ENCODE measurements at places on chromosomes 3 and 15. TPM values are rescaled to one million over a fixed set of nuclear protein-coding genes. Genes with fewer than 3 reads are reported as not detected.
A peak's percentile ranks its signal among the peaks of the same experiment; 100 is the strongest.

GRCh38 chr15:27722102-27722501, 377.0 kb downstream of the OCA2 start:
- H3K27ac ChIP-seq: no peak overlapping the region
- DNase-seq: no peak
- H3K27me3 ChIP-seq: no peaks in the 10 kb centered on the region

DNA sequence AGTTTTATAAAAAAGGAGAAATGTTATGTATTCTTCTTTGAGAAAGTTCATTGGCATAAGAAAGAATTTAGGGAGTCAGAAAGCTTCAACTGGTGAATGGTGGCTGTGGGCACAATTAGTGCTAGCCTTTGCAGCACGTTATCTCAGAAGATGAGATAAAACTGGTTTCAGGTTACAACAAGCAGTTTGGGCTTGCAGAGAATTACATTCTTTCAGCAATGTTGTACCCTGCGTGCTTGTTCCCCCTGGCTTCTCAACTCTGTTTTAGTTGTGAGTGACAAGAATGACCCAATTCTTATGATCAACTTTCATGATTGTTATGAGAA, 31.6 kb upstream of the ACP3 start:
- peaks cover 11% of the 10 kb centered on the region for H3K4me1 ChIP-seq
- H3K36me3 ChIP-seq: no peaks in the 10 kb centered on the region
- H3K27me3 ChIP-seq: no peaks in the 10 kb centered on the region
- no peak overlapping the region for H3K27ac ChIP-seq

The AHSG gene
- total RNA-seq: not detected

- no peaks in the 10 kb centered on the region for H3K36me3 ChIP-seq
- H3K27ac ChIP-seq: no peak overlapping the region
- DNase-seq: no peak
- no peaks in the 10 kb centered on the region for H3K27me3 ChIP-seq
- H3K4me1 ChIP-seq: no peaks in the 10 kb centered on the region
Observed at GRCh38 chr3:100506355-100506754, 13.9 kb downstream of the TMEM45A start.

The VPS33B gene
- 15.2 TPM for total RNA-seq

- no peaks in the 10 kb centered on the region for H3K36me3 ChIP-seq
- no peaks in the 10 kb centered on the region for H3K27me3 ChIP-seq
Observed at GRCh38 chr3:114745322-114746240, 401.5 kb downstream of the ZBTB20 start.

The PRKCI gene
- 12.4 TPM for total RNA-seq

The GRAMD1C gene
- 1.4 TPM for total RNA-seq

DNA sequence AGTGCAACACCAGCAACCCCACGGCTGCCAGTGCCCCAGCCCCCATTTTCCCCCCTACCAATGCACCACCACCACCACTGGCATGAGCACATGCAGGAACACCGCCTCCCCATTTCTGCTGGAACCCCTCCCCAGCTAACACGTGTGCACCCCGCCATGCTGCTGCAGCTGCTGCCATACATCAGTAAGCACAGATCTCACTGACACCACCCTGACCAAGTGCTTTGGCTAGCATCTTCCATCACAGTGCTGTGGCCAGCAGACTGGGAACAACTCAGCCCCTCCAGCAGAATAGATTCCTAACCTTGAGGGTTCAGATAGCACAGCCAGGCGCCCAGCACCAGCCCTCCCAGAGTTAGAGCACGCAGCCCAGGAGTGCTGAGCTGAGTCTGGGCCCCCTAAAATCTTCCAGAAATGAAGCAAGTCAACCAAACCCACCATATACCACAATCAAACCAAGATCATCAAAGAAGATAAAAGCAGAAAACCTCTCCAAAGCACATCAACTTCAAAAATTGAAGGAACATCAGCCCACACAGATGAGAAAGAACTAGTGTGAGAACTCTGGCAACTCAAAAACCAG, 81.2 kb upstream of the CDV3 start:
- H3K4me3 ChIP-seq: no peak overlapping the region
- H3K27me3 ChIP-seq: no peaks in the 10 kb centered on the region
- H3K27ac ChIP-seq: no peak overlapping the region
- H3K4me1 ChIP-seq: peaks cover 5% of the 10 kb centered on the region

DNA sequence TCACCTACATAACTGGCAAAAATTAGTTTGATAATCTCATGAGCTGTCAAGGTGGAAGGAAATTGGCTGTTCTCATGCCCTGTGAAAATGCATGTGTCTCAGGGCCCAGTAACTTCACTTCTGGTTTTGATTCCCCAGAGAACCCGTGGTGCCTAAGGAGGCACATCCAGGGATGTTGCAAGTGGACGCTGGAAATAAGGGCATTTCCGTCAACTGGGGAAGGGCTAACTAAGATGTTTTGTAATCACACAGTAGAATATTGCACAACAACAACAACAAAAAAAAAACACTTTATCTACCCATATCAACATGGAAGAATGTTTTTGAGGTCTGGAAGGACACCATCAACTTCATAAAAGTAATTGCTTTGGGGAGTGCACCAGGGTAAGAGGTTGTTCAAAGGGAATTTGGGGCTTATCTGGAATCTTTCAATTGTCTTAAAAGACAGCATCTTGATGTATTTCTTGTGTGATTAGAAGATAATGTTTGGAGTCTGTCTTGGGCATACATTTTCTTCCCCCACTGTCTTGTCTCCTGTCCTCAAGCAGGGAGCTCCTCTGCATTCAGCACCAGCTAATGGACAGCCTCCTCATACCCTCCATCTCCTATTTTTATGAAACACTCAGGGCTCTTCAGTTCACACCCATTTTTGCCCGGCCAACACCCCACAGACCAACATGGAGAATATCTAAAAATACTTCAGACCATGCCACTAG, 37.2 kb upstream of the PRR20G start:
- peaks cover 2% of the 10 kb centered on the region for H3K27me3 ChIP-seq
- no peaks in the 10 kb centered on the region for H3K4me1 ChIP-seq
- H3K4me3 ChIP-seq: no peak overlapping the region
- H3K27ac ChIP-seq: no peak overlapping the region
- no peak for DNase-seq

- H3K27me3 ChIP-seq: no peaks in the 10 kb centered on the region
- H3K4me1 ChIP-seq: peaks cover 6% of the 10 kb centered on the region
- no peak overlapping the region for H3K4me3 ChIP-seq
- no peak overlapping the region for H3K27ac ChIP-seq
Observed at GRCh38 chr15:63985221-63986184, 60.8 kb downstream of the DAPK2 start.

DNA sequence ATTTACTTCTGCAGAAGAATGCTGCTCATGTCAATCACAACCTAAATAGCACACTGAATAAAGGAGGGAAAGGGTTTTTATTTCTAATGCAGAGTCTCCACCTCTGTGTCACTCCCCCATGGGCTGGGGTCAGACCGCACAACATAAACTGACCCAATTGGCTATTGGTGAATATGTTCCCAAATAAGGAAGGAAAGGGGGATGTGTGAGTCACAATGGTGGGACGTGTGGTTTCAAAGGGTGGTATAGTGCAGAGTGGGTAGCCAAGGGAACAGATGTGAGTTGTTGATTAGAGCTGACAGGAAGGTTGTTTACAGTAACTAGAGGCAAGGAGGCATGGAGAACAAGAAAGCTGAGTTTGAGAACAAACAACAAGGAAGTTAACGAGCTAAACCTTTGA, 491.8 kb downstream of the ZPLD1 start:
- DNase-seq: no peak
- H3K27me3 ChIP-seq: no peaks in the 10 kb centered on the region
- H3K27ac ChIP-seq: no peak overlapping the region
- H3K4me3 ChIP-seq: no peak overlapping the region
- no peaks in the 10 kb centered on the region for H3K4me1 ChIP-seq
- H3K36me3 ChIP-seq: no peaks in the 10 kb centered on the region

- no peak overlapping the region for H3K4me3 ChIP-seq
- H3K4me1 ChIP-seq: peaks cover 4% of the 10 kb centered on the region
- no peak overlapping the region for H3K27ac ChIP-seq
- no peaks in the 10 kb centered on the region for H3K27me3 ChIP-seq
Observed at GRCh38 chr3:32202496-32202895, 36.0 kb upstream of the CMTM8 start.

The AADAC gene
- 366 TPM for total RNA-seq

- no peak for DNase-seq
- no peaks in the 10 kb centered on the region for H3K27me3 ChIP-seq
- no peak overlapping the region for H3K27ac ChIP-seq
- no peak overlapping the region for H3K4me3 ChIP-seq
Observed at GRCh38 chr3:5448246-5448645, 260.7 kb downstream of the EDEM1 start.

DNA sequence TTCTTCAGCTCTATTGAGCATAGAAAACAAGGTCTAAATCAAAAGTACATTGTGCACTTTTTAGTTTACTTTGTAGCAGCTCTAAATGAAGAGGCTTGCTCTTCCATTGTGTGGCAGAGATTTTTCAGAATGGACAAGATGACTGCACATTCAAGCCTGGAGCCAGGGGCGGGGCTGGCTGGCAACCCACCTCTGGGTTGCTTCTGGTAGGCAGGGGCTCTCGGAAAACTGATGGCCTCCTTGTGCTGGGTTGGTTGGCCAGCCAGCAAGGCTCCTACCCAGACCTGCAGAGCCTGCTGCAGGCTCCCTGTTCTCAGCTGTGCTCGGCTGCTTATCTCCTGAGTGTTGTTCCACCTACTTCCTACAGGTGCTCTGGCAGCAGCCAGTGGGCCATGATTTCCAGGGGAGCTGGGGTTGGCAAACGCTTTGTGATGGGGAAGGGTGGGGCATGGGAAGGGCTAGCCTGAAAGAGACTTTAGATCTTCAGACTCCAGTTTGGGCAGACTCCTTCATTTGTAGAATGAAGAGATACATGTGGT, 8.8 kb downstream of the BSN start:
- H3K36me3 ChIP-seq: no peaks in the 10 kb centered on the region
- no peaks in the 10 kb centered on the region for H3K4me1 ChIP-seq
- DNase-seq: peak; percentile 45

The STRIT1 gene
- total RNA-seq: not detected

DNA sequence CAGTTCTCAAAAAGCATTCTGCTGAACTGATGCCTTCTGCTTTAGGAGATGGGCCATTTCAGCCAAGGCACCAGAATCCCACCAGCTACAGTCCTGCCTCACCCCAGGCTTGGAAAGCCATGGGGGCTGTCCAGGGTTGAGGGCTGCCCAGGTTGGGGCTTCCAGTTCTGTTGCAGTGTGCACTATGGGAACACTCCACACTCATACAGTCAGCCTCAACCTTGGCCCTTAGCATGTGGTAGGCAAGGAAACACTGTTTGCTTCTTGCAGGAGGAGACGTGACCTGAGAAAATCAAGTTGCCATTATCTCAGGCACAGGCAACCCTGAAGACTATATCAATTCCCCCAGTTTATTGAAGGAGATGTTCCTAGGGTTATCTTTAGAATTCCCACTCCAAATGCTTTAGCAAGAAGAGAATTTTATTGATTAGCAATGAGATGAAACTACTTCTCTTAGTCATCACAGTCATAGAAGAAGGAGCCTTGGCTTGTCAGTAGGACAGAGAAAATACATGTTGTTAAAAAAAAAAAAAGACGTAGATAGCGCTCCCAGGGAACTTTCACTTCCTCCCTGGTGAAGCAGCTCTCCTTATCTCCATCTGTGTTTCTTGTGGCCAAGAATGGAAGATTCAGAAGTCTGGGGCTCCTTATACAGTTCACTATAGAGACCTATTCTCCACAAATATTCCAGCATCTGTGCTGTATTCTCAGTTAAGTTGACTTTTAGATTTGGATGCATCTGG, 38.3 kb upstream of the IL12A start:
- no peak overlapping the region for H3K27ac ChIP-seq
- peaks cover 6% of the 10 kb centered on the region for H3K27me3 ChIP-seq
- H3K4me3 ChIP-seq: no peak overlapping the region
- no peak for DNase-seq

The ZMYND10 gene
- total RNA-seq: 0.11 TPM

The MEIS2 gene
- 133 TPM for total RNA-seq
